ENCODE measurements at places on chromosomes 2 and 18.

GRCh38 chr2:141508086-141508752 lies 622.6 kb downstream of the LRP1B start:
- no peak for DNase-seq

GRCh38 chr18:28208712-28209265 lies 31.9 kb upstream of the CDH2 start:
- DNase-seq, result no peak

- no peak for DNase-seq
Observed at GRCh38 chr18:69574401-69574800, 173.7 kb downstream of the DOK6 start.

DNA sequence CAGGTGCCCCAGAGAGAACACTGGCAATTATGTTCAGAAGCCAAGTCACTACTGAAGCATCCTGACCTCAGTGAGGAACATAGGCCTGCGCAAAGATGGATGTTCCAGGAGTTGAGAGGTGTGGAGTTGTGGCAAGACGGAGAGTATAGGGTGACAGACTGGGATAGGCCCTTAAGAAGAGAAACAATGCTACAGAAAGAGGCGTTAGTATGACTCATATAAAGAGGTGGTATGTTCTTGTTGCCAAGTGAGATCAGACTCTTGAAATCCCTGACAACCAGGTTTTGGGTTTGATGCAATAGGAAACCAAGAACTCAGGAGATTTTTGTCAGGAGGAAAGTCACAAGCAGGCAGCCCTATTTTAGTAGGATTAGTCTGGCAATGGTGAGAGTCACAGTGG lies 185.6 kb downstream of the RIT2 start:
- DNase-seq, result no peak

GRCh38 chr2:109304242-109304641 lies 175.2 kb downstream of the SH3RF3 start:
- no peak for DNase-seq

DNA sequence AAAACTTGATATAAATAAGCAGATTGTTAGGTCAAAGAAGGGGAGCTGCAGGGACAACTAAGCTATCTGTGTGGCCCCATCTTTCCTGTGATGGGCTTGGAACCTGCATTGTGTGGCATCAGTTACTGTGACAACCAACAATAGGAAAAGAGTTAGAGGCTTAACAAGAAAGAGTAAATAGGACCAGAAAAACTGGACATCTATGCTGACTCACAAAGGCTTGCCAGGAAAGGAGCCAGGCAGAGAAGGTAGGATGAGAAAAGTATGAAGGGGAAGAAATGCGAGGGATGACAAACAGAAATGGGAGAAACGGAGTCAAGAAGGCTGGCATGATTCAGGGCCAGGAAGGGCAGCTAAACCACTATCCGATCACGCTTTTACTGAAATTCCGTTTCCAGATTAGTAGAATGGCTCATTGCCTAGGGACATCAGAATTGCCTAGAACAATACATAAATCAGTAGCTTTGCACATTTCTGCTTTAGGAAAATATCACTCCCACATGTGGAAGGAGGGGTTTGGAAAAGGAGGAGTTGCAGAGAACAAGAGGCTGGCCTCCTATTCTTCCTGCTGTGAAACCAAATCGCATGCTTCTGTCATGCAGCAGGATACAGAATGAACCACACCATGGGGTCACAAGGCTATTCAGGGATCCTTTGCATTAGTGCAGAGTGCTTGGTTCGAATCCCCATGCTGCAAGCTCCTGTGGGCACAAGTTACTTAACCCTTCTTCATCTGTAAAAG lies 7.3 kb downstream of the PLA2R1 start:
- DNase-seq, result no peak

GRCh38 chr18:3383381-3383915 lies 66.5 kb upstream of the TGIF1 start:
- DNase-seq, result no peak

GRCh38 chr2:222318712-222319585 lies 20.2 kb upstream of the PAX3 start:
- no peak for DNase-seq

DNA sequence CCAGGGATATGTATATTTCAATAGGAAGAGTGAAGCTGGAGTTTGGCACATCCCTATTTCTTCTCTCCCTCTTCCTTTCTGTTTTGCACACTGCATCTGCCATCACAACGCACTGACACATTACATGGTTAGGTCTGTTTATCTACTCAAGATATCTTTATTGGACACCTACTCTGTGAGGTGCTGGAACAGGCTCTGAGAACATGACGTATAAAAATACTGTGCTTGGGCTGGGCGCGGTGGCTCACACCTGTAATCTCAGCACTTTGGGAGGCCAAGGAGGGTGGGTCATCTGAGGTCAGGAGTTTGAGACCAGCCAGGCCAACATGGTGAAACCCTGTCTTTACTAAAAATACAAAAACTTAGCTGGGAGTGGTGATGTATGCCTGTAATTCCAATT lies 653.3 kb downstream of the SLC4A3 start:
- no peak for DNase-seq

- no peak for DNase-seq
Observed at GRCh38 chr2:192413812-192414681, 219.3 kb upstream of the TMEFF2 start.

GRCh38 chr18:46679846-46680598 lies 23.0 kb upstream of the LOXHD1 start:
- no peak for DNase-seq

- DNase-seq, result no peak
Observed at GRCh38 chr2:231068525-231069222, 12.0 kb downstream of the PSMD1 start.

DNA sequence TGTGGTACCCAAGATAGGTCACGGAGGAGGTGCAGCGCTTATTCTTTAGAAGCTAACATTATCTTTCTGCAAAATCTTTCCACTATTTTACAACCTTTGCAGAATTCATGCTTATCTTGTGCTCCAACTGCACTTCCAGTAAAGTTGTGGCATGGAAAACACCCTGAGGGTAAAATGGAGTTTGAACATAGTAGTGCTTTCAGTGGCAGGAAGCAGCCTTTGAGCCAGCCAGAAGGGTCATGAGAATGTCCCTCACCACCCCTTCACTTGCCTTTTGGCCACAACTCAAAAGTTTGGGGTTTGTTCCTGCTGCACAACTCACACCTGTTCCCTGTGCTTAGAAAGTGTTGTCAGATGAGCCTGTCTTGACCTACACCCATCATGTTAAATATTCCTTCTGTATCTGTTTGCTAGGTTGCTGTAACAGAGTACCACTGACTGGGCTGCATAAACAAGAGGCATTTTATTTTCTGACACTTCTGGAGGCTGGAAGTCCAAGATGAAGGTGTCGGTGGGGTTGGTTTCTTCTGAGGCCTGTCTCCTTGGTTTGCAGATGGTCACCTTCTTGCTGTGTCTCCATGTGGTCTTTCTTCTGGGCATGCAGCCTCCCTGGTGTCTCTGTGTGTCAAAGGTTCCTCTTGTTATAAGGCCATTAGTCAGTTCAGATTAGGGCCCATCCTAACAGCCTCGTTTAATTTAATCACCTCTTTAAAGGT lies 194.1 kb downstream of the SMAD7 start:
- no peak for DNase-seq

- DNase-seq, result no peak
Observed at GRCh38 chr18:8871489-8871888, 166.1 kb downstream of the MTCL1 start.

GRCh38 chr18:61943175-61943964 lies 50.6 kb upstream of the RNF152 start:
- DNase-seq, result no peak

- DNase-seq, result no peak
Observed at GRCh38 chr2:38154395-38154794, 78.4 kb upstream of the CYP1B1 start.

- no peak for DNase-seq
Observed at GRCh38 chr2:70551167-70551566, 2.5 kb downstream of the TGFA start.

GRCh38 chr2:173803449-173803848 lies 161.7 kb downstream of the SP3 start:
- no peak for DNase-seq

DNA sequence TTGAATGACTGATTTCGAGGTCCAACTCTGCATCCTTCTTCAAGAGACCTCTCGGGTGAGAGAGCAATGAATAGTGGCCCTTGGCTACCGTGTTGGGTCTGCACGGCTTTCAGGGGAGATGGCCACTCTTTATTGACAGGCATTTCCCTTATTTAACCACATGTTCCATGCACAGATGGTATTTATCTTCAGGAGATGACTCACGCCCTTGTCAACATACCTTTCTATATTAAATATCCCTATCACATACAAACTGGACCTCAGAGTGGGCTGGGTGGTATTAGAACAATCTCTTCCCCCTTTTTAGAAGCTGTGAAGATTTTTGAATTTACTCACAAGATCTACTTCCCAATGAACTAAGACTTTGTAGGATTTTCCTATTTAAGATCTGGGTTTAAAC lies 109.6 kb upstream of the CDC42EP3 start:
- no peak for DNase-seq

DNA sequence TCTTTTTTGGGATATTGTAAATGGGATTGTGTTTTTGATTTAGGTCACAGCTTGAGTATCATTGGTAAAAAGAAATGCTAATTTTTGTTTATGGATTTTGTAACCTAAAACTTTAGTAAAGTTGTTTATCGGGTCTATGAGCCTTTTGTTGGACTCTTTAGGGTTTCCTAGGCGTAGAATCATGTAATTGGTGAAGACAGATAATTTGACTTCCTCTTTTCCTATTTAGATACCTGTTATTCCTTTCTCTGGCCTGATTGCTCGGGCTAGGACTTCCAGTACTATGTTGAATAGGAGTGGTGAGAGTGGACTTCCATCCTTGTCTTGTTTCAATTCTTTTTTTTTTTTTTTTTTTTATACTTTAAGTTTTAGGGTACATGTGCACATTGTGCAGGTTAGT lies 149.0 kb downstream of the QPCT start:
- no peak for DNase-seq

- no peak for DNase-seq
Observed at GRCh38 chr18:28995319-28995718, 818.4 kb upstream of the CDH2 start.

GRCh38 chr18:54532222-54532621 lies 58.8 kb upstream of the DYNAP start:
- no peak for DNase-seq

DNA sequence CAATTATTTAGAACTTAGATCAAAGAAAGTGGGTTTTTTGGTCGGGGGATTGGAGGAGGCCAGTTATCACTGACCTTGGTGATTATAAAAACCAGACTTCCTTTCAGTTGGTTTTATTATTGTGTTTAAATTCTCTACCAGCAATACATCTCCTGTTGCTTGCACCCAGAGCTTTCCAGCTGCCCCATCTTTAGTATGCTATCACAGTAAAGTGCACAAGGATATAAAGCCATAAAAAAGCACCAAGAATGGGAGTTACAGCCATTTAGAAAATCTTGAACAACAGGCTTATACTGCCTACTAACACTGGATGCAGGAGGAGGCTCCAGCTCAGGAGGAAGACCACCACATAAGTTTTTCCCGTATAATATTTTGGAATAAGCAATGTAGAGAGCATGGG lies 148.7 kb upstream of the OSR1 start:
- no peak for DNase-seq

GRCh38 chr2:144414324-144414845 lies 105.5 kb downstream of the ZEB2 start:
- no peak for DNase-seq

DNA sequence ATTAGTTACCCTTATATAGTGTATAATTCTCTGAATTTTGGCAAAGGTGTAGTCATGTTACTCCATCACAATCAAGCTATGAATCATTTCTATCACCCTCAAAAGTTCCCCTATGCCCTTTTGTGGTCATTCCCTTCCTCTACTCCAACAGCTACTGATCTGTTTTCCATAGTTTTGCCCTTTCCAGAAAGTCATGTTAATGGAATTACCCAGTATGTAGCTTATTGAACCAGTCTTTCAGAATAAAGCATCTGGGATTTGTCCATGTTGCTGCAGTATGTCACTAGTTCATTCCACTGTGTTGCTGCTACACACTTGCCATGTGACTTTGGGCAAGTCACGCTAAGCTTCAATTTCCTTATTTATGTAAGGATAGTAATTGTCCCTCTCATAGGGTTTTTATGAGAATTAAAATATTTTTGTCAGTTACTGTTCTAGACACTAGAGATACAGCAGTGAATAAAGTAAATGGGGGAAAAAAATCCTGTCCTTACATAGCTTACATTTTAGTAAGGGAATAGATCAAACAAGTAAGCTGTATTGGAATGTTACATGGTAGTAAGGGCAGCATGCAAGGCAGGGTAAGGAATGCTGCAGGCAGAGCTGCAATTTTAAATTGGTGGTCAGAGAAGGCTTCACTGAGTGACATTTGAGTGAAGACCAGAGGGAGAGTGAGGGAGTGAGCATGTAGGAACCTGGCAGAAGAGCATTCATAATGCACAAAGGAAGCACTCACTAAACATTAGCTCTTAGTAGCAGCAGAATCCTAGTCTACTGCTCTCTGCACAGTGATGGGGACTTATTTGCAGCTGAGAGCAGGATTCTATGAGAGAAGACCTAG lies 80.3 kb upstream of the TSPYL6 start:
- no peak for DNase-seq

DNA sequence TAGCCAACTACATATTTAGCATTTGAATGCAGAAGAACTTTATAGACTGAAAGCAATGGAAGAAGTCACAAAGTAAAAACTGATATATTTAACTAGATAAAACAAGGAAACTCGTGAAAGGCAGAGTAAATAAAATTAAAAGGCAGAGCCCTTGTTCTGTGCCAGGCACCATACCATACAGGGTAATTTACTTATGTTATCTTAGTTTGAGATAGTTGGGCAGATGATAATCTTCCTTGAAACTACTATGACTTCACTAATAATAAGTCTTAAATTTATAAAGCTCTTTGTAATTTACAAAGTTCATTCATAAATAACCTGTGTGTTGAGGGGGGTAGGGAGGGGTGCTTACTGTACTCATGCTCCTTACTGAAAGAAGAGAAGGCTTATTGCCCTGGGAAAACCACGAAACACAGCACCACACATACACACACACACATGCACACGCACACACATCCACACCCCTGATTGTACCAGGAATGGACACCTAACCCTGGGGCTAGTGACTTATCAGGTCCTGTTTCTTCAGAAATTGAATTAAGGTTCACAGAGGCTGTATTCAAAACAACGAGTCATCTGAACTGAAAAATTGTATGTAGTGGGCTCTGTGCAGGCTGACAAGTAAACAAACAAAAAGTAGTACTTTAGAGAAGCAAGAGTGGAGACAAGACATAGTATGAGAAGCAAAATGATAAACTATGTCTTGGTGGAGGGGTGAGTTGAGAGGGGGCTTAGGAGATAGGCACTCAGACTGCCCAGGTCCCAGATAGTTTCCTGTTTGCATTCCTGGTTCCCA lies 38.1 kb downstream of the AGFG1 start:
- DNase-seq, result no peak

- no peak for DNase-seq
Observed at GRCh38 chr2:152740743-152741328, 22.4 kb downstream of the ARL6IP6 start.
